Stimulated activated CD8-positive, alpha-beta memory T cell treated with anti-CD3 and anti-CD28 coated beads, Interleukin-12 subunit alpha, Interleukin-12 subunit beta, amount 100 ng/mL, for 4 hours (primary cell): ENCODE measurements at places on chromosomes 5 and 9.

DNA sequence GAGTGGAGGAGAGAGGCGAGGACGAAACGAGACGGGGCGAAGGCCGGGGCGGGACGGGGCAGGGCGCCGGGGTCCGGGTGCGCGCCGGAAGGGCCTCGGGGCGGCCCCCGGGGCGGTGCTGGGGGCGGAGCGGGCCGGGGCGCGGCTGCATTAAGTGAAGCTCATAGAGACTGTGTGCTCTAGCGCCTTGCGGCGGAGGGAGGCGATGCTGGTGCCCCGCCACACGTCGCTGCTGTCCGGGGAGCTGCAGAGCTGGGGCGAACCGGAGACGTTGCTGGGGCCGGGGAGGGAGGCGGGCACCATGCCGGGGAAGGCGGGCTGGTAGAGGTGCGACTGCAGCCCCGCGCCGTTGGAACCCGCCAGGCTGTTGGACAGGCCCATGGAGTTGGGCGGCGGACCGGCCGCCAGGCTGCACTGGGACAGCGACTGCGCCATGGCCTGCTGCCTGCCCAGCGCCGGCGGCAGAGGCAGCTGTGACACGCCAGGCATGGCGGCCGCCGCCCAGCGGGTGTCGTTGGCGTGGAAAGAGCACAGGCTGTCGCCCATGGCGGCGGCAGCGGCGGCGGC is 8.3 kb downstream of the OTP start:
- DNase-seq = no peak

DNA sequence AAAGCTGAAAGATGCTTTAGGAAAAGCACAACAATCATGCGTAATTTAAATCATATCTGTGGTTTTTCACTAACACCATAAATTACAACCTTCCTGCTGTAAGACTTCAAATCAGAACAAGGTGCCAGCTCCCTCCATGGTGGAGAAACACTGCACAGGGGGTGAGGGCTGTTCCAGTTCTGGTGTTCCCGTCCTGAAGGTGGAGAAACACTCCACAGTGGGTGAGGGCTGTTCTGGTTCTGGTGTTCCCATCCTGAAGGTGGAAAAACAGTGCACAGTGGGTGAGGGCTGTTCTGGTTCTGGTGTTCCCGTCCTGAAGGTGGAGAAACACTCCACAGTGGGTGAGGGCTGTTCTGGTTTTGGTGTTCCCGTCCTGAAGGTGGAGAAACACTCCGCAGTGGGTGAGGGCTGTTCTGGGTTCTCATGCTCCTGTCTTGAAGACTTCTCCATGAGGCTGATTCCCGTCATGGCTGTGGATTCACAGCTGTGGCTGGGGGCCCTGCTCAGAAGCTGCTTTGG is 12.9 kb downstream of the PLEKHG4B start:
- no peak for DNase-seq

GRCh38 chr5:172299916-172300439 is 16.4 kb upstream of the UBTD2 start:
- DNase-seq = no peak

DNA sequence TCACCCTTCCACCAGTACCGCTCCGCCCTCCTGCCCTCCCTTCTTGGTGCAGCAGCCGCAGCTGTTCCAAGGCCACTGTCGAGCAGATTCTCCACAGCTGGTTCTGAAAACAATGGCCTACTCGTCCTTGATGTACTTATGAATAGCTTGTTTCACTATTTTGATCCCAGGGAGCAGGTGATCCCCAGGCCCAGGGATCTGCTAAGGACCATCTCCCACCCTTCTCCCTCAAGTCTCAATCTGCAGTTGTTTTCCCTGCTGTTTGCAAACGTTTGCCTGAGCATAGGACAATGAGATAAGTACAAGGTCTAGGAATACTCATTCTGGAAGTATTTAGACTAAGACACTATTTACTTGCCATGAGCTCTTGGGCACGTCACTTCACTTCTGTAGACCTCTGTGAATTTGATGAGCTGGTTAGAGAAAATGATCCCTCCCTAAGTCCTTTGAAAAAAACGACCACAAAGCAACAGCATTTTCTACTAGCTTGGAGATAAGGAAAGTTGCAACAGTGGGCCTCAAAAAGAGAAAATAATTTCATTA is 1.8 kb downstream of the LURAP1L start:
- DNase-seq = no peak

DNA sequence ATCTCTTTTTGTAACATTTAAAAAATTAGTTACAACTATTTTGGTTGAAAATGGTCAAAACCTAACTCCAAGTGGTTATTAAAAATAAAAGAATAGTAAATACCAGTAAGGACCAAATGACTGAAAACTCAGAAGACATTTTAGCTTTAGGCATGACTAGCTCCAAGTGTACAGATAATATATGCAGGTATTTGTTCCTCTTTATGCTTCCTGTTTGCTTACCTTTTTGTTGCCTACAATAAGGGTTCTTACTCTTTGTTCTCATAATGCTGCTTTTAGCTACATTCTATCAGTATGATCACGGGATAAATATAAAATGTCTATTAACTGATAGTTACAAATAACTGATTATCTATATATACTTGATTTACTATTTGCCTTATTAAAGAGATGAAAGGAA is 259.6 kb downstream of the CDH12 start:
- DNase-seq = no peak

- no peak for DNase-seq
Observed at GRCh38 chr9:125551781-125552180, 155.2 kb downstream of the MAPKAP1 start.

- DNase-seq = no peak
Observed at GRCh38 chr5:17118631-17119030, 98.8 kb upstream of the BASP1 start.

GRCh38 chr5:97405941-97406340 is 222.9 kb upstream of the RIOK2 start:
- DNase-seq = no peak

- DNase-seq = no peak
Observed at GRCh38 chr9:107410420-107410819, 79.1 kb downstream of the KLF4 start.

- DNase-seq = no peak
Observed at GRCh38 chr9:107685901-107686300, 196.3 kb upstream of the KLF4 start.
